ENCODE measurements at places on chromosomes 13 and 19. TPM values are rescaled to one million over a fixed set of nuclear protein-coding genes. Genes with fewer than 3 reads are reported as not detected.

DNA sequence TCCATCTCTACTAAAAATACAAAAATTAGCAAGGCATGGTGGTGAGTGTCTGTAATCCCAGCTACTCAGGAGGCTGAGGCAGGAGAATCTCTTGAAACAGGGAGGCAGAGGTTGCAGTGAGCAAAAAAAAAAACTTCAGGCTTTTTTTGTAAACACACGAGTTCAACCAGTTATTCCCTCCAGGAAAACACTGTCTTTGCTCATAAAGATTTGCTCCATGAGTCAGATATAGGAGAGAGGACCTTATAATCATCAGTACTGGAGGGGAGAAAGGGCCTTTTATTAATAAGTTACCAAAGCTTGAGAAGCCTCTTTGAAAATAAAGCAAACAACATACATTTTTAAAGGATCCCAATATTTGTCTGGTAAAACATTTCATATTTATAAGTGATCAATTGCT, 110.7 kb downstream of the EFNB2 start:
- H3K27me3 ChIP-seq: no peaks in the 10 kb centered on the region
- H3K4me3 ChIP-seq: no peak overlapping the region
- no peaks in the 10 kb centered on the region for H3K4me1 ChIP-seq
- H3K36me3 ChIP-seq: no peaks in the 10 kb centered on the region
- DNase-seq: no peak
- H3K27ac ChIP-seq: no peak overlapping the region

The ADGRE3 gene
- not detected for total RNA-seq

The ZNF180 gene
- total RNA-seq: 8.6 TPM

DNA sequence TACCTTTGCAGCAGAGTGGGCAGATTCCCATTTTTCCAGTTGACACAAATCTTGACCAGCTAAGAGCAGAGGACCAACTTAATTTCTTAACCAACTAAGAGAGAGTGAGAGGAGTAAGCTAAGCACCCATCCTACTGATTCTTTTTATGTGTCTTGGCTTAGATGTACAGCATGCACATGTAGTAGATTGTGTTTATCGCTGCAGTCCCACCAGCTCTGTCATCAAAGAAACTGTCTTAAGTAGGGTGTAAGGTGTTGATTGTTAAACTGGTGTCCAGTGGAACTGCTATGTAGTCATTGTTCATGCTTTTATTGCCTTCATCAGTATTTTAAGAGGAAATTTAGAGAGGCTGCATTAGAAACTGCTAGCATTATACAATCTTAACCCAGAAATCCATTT, 9.0 kb upstream of the UFM1 start:
- DNase-seq: no peak
- no peaks in the 10 kb centered on the region for H3K36me3 ChIP-seq
- no peaks in the 10 kb centered on the region for H3K27me3 ChIP-seq
- H3K4me3 ChIP-seq: no peak overlapping the region

DNA sequence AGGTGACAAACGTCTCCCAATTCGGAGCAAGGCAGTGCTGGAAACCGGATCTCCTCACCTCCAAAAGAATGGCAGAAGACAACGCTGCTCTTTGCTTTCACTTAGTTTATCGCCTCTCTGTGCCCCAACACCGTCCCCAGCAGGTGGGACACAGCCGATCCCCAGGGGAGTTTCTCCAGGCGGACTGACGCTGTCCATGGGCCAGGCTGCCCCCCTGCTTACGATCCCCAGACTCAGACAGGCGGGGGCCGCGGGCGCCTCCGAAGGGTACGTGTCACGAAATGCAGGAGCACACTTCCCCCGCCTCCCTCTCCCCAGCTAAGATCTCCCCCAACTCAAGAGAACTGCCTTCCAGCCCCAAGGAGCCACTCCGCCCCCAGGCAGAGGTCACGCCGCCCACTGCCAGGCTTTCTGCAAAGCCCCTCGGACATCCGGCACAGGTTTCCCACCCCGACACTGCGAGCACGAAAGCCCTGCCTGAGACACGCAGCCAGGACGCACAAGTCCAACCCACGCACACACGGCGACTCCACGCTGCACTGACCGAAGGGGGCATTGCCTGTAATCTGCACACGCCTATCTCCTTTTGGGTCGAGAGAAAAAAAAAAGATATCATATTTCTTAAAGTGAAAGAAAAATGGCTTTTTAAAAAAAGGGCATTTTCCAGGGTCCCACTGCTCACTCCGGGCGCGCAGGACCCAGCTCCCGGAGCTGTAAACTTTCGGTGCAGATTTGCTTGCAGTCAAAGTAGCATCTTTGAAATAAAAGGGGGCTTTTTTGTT, 2.0 kb downstream of the SPRY2 start:
- peak overlapping the region; percentile 98 for H3K4me3 ChIP-seq
- H3K27me3 ChIP-seq: no peaks in the 10 kb centered on the region
- peaks cover 6% of the 10 kb centered on the region for H3K36me3 ChIP-seq
- DNase-seq: peak; percentile 84
- peaks cover 43% of the 10 kb centered on the region for H3K4me1 ChIP-seq
- H3K27ac ChIP-seq: peak overlapping the region; percentile 97

GRCh38 chr19:50475101-50475568, 1.2 kb upstream of the EMC10 start:
- H3K27ac ChIP-seq: no peak overlapping the region
- H3K36me3 ChIP-seq: no peaks in the 10 kb centered on the region
- H3K27me3 ChIP-seq: no peaks in the 10 kb centered on the region
- DNase-seq: no peak

DNA sequence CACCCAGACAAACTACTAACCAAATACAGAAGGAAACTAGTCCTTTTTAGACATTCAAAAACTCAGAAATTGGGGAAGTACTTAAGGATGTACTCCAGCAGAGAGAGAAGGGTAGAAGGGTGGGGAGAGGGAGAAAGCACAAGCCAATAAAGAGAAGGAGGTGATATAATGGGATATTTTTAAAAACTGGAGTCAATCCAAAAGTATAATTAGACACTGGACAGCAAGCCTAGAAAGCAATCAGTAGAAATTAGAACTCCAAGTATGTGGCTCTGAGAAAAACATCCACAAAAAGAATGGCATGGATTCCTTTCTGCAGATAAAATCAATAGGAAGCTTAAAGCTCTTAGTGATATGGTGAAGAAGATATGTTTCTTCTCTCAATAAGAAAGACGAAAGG, 55.8 kb downstream of the PEPD start:
- no peak overlapping the region for H3K4me3 ChIP-seq
- no peaks in the 10 kb centered on the region for H3K4me1 ChIP-seq
- H3K27me3 ChIP-seq: no peaks in the 10 kb centered on the region
- DNase-seq: no peak

DNA sequence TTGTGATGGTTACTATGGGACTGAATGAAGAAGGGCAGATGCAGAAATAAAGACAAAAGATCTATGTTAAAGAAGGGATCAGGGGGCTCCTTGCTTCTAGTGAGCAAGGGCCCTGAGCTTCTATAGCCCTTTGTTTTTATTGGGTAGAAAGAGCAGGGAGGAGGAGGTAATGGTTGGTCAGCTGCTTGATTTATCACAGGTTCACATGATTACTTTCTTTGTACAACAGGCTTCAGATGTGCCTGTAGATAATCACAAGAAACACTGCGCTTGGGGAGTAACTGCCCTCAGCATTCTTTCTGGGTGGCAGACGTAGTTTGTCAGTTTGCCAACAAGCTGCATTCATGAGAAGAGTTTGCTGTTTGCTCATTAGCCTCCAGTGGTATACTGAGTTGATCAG, 4.8 kb upstream of the ZNF439 start:
- no peak overlapping the region for H3K27ac ChIP-seq
- no peak for DNase-seq
- no peaks in the 10 kb centered on the region for H3K36me3 ChIP-seq
- no peaks in the 10 kb centered on the region for H3K27me3 ChIP-seq

The ZNF93 gene
- total RNA-seq: 9.9 TPM

- no peaks in the 10 kb centered on the region for H3K27me3 ChIP-seq
- no peak overlapping the region for H3K27ac ChIP-seq
- H3K4me3 ChIP-seq: no peak overlapping the region
- H3K4me1 ChIP-seq: peaks cover 5% of the 10 kb centered on the region
- peaks cover 42% of the 10 kb centered on the region for H3K36me3 ChIP-seq
Measured at GRCh38 chr19:1112268-1113029, 8.7 kb downstream of the GPX4 start.

GRCh38 chr19:48480183-48480557, 11.0 kb downstream of the CYTH2 start:
- peaks cover 23% of the 10 kb centered on the region for H3K4me1 ChIP-seq
- DNase-seq: peak; percentile 35
- peak overlapping the region; percentile 36 for H3K4me3 ChIP-seq

DNA sequence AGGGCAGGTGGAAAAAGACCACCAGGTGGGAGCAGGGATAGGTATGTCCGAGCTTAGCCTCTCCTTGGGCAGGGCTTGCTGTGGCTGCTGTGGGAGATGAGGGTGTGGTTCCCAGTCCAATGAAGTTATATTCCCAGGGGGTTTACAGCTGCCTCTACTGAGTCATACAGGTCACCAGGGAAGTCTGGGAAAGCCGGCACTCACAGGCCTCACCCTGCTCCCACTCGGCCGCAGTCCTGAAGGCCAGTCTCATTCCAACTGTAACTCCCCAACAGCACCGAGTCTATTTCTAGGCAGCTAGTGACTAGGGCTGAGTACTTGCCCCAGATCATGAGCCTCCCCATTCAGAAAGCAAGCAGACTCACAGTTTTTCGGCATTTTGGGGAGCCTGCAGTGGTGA, 77.1 kb downstream of the FNDC3A start:
- no peak overlapping the region for H3K27ac ChIP-seq
- H3K36me3 ChIP-seq: no peaks in the 10 kb centered on the region
- H3K4me1 ChIP-seq: no peaks in the 10 kb centered on the region
- no peak overlapping the region for H3K4me3 ChIP-seq
- no peaks in the 10 kb centered on the region for H3K27me3 ChIP-seq
- DNase-seq: no peak

DNA sequence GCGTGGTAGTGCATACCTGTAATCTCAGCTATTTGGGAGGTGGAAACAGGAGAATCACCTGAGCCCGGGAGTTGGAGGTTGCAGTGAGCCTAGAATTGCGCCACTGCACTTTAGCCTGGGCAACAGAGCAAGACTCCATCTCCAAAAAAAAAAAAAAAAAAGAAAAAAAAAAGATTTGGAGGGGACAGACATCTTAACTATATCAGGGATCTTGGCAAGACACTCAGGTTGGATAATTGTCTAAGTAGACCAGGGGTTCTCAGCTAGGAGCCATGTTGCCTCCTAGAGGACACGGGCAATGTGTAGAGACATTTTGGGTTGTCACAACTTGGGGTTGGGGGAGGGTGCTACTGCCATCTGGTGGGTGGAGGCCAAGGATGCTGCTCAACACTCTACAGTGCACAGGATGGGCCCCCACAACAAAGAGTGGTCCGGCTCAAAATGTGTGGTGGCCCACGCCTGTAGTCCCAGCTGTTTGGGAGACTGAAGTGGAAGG, 1.9 kb upstream of the ZNF580 start:
- no peaks in the 10 kb centered on the region for H3K36me3 ChIP-seq
- H3K27ac ChIP-seq: no peak overlapping the region
- H3K4me3 ChIP-seq: no peak overlapping the region
- no peaks in the 10 kb centered on the region for H3K27me3 ChIP-seq
